ENCODE measurements at places on chromosomes 3 and 15.

DNA sequence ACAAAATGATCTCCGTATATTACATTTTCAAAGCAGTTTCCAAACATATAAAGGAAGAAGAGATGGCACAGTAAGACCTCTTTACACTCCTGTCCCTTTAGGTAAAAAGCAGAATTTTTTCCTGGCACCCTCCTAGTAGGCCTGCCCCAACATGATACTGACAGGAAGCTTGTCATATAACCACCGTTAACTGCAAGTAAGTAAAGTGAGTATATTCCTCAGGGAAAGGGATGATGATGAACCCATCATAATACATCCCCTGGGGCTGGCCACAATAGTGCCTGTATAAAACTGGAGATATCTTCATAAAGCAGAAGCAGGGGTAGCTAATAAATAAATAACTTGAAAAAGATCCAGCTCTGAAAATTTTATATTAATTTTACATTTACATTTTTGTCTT is 893.0 kb downstream of the DIPK2A start:
- DNase-seq = no peak

- no peak for DNase-seq
Measured at GRCh38 chr3:119582178-119582577, 2.9 kb downstream of the ADPRH start.

DNA sequence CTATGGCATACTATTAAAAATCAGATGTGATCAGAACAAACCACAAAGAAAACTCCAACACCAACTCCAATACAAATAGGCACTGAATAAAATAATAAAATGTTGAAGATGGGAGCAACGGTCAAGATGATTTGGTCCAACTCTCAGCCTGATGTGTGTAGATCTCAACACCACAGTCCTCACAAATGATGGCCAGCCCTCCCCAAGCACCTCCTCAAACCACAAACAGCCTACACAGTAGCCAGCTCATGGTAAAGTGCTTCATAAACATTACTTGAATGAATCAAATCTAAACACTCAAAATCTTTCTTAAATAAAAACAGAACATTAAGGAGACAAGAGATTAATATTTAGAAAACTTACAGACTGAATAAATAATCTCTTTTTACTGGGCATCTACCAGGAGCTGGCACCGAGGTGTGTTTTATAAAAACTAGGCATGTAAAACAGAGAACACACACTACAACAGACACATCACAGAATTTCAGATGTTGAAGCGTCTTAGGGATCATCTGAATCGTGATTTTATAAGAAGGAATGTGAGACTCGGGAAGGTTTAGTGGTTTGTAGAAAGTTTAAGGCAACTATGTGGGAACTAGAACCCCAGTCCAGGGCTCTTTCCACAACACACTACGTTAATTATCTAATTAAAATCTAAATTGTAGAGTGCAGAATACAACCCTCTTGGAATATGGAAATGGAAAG is 102.4 kb downstream of the MYLK start:
- no peak for DNase-seq

DNA sequence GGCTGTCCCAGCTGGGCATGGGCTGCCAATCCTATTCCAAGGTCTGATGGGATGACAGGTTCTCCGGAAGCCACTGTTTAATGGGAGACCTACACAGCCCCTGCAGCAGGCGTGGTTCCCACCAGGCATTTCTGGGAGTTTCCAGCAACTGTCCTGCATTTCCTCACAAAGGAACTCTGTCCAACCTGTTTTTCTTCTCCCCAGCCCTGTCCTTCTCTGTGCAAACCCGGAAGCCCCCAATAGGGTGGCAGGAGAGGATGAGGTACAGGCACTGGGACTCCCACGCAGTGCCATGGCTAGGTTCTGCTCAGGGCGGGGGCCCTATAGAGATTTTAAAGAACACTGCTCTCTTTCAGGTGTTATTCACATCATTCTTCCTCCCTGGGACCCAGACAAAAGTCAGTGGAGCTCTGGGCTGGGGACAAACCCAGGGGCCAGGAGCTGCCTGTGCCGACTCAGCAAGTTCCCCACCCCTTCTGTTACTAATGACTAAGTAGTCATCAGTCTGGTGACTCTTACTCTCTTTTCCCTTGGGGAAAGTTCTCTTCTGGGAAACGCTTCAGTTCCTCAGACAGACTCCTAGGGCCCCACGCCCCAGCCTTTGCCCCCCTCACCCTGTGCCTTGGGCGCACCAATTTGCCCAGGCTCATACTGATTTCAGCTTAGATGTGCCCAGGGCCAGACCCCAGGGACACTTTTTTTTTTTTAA is 97.7 kb downstream of the CD47 start:
- DNase-seq = no peak

- no peak for DNase-seq
Measured at GRCh38 chr3:55481744-55482495, 5.2 kb downstream of the WNT5A start.

DNA sequence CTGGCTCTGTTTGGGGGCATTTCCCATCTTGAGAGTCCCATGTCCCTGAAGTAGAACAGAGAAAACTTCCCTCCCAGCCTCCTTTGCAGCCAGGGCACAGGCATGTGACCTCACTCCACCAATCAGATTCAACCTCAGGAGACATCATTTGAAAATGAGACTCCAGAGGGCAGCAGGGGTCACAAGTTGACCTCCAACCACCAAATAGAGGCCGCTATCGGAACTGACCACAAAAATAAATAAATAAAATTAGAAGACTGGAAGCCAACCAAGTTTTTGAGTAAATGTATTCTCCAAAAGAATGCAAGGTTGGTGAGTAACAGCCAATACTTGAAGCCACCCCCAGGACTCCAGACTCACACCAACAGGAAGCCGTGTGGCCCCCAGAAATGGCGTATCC is 106.5 kb downstream of the CHSY1 start:
- DNase-seq = no peak

DNA sequence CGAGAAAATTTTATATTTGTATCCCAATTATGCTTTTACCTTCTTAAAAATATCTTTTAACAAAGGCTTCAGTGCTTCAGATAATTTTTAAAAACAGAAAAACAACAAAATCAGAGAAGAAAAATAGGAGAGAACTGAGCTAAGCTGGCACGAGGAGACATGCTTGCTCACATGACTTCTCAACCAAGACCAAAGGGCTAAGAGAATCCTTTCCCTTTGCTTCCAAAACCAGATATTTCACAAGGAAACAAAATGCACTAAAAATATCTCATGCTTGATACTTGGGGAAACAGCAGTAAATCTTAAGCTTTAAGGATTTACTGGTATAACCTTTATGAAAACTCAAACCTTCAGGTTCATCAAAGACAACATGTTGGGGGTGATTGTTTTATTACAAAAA is 58.4 kb downstream of the CAPN7 start:
- DNase-seq = no peak

DNA sequence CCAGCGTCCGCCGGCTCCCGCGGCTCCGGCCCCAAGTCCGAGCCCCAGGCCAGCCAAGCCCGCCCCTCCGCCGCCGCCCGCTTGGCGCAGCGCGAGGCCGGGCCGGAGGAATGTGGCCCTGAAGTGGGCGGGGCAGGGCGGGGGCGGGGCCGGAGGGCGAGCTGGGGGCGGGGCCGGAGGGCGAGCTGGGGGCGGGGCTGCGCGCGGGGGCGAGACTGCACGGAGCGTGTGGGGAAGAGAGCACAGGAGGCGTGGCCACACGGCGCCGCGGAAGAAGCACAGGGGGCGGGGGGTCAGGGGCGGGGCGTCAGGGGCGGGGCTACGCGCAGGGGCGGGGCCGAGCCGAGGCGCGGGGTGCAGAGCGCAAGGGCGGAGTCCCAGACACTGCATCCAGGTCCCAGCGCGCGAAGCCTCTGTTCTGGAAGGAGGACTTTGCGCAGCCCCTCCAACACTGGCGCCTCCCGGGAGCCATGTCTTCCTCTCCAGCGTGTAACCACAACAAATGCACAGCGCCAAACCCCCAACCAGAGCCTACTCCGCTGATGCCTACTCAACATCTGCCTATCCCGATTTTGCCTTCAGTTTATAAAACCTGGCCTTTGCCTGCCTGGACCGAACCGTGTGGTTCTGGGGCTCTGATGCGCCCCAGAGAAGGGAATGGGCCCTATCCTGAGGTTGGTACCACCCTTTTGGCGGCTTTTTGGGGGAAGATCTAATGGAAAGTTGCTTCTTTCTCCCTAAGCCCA is 105.5 kb downstream of the IQSEC1 start:
- DNase-seq = no peak

GRCh38 chr3:58651276-58651675 is 15.3 kb downstream of the FAM3D start:
- no peak for DNase-seq

DNA sequence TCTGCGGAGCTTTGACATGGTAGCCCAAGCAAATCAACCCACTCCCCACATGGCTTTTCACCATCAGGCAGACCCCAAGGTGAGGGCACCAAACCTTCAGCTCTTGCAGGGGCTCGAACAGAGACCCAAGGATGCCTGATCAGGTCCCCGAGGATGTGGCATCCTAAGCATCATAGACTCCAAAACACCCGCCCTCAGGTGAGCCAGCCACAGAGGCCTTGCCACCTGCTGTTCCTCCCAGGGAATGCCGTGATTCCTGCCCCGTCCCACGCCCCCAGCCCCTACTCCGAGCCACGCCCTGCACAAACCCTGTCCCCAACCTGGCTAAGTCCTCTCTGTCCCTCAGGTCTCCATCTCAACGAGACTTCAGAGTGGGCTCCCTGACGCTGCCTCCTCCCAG is 34.7 kb upstream of the SLC41A3 start:
- DNase-seq = no peak

- DNase-seq = no peak
Measured at GRCh38 chr15:94099574-94099960, 131.8 kb upstream of the MCTP2 start.

GRCh38 chr3:95407709-95408463 is 1345.0 kb downstream of the NSUN3 start:
- no peak for DNase-seq

DNA sequence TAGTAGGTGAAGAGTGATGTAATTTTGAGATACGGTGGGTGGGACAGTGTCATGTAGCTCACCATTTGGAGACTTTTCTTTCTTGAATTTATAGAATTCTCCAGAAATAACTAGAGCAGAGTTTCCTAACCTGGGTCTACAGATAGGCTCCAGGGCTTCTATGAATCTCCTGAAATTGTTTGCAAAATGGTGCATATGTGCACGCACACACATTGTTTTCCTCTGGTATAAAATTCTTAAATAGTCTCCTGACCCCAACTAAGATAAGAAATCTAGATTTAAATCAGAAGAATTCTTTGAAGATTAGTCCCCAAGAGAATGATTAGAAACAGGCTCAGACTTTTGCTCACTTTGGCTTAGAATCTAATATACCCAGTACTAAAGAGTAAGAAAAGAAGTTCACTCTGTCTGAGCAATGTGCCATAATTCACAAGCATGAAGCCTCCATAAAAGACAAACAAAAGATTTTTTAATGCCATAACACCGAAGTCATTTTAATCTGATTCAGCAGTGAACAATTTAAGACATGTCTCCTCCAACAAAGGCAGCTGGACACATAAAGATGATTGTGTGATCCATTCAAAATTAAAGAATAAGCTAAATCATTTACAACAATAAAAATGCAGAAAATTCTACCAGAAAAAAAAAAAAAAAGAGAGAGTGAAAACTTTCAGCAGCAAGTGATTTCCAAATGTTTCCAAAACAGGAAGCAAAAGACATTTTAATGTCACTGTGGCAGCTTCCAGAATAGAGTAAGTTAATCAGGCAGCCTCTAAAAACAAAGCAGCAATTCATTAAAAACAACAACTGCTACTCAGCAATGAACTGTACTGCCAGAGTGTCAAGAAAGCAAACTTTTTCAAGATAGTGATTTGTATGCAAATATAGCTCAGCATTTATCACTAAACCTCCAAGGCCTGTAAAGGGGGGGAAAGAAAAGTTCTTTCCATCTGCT is 975.5 kb upstream of the CFAP20DC start:
- DNase-seq = no peak

GRCh38 chr15:69244798-69245197 is 53.9 kb upstream of the PAQR5 start:
- no peak for DNase-seq

DNA sequence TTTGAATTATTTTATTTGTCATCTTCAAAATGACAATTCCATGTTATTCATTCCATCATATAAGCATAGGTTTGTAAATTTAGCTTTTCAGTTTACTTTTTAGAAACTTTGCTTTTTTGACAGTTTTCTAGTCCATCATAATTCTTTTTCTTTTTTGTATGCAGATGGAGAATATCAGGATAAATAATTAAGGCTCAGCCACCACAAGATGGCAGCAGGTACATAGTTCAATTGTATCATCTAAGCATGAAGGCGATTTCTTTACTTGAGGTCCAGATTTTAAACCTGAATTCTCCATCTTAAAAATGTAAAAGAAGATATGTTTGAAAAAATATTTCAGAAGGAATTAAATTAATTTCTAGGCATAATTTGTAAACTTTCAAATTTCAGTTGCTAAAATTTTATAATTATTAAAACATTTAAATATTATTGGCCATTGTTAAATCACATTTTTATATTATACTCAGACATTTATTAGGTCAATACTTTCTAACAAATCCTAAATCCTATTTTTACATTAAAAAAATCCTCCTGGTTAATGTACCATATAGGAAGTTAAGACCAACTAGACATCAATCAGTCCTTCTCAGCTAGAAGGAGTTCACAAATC is 15.1 kb downstream of the PLSCR5 start:
- DNase-seq = no peak

GRCh38 chr3:161713731-161714130 is 217.1 kb downstream of the OTOL1 start:
- DNase-seq = no peak

DNA sequence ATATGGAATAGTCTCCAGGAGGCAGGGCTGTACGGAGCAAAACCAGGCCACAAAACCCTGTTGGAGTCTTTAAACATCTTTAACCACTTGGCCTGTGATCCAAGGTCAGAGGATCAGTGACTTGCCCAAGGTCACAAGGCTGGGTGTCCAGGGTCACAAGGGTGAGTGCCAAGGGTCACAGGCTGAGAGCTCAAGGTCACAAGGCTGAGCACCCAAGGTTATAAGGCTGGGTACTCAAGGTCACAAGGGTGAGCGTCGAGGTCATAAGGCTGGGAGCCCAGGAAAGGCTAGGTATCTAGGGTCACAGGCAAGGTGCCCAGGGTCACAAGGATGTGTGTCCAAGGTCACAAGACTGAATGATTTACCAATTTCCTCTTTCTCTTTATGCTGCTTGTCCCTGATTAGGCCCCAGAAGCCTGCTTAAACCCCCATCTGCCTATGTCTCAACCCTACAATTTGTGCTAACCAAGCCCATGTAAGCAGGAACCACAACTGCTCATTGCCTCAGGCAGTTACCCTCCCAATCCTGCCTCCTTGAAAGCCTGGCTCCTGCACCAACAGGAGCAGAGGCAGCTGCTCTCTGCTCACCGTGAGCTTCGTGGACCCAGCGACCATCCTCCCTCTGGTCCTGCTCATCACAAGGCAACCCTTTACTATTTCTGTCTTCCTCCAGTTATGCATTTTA is 51.5 kb downstream of the MGLL start:
- no peak for DNase-seq

DNA sequence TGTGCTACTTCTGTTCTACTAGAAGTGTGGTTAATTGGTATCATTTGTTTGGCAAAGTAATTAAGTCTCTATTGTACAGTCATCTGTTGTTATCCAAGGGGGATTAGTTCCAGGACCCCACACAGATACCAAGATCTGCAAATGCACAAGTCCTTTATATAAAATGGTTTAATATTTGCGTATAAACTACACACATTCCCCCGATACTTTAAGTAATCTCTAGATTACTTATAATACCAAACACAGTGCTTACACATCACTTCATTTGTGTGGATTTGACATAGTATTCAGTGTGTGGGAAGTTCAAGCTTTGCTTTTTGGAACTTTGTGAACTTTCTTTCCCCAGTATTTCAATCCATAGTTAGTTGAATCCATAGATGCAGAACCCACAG is 50.5 kb upstream of the ABI3BP start:
- no peak for DNase-seq
